ENCODE measurements at places on chromosomes 6 and 20. TPM values are rescaled to one million over a fixed set of nuclear protein-coding genes. Genes with fewer than 3 reads are reported as not detected.

- DNase-seq = no peak
Observed at GRCh38 chr6:154236646-154237301, 119.8 kb downstream of the IPCEF1 start.

Gene CCN5
- not detected for polyA plus RNA-seq

GRCh38 chr6:108988296-108988695 is 106.3 kb downstream of the SESN1 start:
- no peak for DNase-seq

GRCh38 chr20:38373231-38373867 is 27.1 kb downstream of the LBP start:
- DNase-seq = no peak

DNA sequence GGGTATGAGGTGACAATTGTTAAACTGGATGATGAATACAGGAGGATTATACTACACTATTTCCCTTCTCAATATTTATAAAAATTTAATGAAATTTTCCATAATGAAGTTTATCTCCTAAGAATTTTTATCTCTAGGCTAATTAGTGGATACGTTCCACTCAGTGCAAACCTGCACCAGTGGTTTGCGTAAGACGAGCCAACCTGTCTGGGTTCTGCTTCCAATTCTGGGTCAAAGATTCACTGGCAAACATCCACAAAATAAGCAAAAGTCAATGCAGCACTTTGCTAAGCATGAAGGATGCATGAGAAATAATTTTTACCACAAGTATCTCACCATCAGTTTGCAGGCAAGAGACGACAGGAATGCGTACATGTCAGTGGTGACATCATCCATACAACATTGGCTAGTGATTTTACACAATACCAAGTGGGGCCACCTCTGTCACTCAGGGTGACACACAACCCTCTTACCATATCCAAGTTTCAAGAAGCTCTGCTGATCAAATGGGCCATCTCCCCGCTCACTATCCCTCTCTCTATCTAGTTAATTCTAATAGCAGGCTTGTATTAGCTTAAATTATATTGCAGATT is 51.7 kb downstream of the FAM50B start:
- no peak for DNase-seq

Gene EFCAB8
- 0.06 TPM for polyA plus RNA-seq

DNA sequence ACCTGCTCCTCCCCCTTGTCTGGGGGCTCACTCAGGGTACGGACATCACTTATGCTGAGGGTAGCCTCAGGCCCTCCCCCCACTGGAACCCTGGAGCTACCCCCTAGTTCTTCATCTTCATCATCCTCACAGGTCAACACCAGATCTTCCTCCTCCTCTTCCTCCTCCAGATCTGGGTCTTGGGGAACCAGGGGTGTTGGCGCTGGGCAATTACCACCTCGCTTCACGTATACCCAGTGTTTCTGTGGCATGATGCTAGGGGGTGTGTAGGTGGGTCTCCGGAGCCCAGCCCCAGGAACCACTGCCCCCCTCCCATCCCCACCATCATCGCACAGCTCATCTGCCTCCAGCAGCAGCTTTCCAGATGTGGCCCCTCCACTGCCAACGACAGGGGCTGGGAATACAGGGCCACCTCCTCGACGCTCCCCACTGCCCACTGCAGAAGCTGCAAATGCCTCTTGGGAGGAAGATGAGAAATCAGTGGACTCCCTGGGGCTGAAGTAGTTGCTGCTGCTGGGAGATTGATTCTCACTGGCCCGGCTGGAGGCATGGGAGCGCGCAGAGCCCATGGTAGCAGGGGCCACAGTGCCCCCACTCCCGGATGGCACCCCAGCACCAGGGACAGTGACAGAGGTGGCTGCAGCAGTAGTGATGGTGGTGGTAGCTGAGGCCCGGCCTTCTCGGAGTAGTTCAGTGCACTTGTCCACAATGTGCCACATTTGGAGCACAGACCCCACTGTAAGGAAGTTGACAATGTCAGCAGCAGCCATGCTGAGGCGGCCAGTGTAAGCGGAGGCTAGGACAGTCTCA is 1.5 kb downstream of the ZBTB22 start:
- DNase-seq = no peak

DNA sequence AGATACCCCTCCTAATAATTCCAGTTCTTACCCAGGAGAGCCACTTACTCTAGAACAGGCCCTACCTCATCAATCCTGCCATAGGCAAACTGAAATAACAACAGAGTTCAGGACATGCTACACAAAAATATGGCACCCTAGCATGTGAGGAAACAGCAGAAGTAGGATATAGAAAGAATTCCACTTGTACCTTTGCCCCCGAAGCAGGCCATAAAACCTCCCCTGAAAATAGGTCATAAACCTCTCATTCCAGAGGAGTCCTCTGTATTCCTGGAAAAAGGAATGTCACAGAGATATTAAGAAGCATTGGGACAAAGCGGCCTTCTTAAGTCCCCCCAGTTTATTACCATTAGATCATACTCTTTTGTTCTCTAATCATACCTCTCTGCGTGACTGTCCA is 504.3 kb upstream of the MARCKS start:
- DNase-seq = no peak

- no peak for DNase-seq
Observed at GRCh38 chr6:146281651-146282362, 252.9 kb downstream of the GRM1 start.

GRCh38 chr6:147806697-147807096 is 298.2 kb downstream of the SAMD5 start:
- DNase-seq = no peak

DNA sequence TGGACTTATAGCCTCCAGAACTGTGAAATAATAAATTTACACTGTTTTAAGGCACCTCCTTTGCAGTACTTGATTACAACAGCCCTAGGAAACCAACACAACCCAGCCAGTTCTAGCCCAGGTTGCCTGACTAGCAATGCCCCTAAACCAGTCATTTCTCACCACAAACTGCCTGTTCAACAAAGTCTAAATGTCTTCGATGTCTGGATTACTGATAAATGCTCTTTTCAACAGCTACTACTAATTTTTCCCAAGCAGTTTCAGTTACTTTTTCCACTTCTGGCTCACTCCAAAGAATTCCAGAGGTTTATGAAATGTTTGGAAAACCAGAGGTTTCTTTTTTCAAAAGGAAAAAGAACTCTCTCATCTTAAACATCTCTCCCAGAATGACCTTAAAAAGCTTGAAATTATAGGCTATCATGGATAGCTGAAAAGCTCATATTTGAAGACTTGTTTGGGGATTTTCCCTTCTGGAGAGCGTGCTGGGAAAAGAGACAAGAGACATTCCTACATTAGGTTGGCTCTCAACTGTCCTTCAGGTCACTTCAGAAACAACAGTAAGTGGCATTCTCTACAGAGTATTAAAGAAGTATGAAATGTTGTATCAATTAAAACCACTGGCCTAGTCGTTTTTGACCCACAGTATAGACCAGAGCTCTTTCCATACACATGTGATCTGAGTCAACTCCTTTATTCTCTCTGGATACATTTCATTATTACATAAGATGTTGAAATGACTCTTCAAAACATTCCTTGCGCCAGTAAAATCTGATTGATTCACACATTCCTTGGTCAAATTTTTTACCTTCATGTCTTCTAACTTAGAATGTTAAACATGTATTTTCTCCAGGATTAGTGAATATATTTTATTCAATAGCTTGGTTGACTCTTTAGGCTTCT is 265.9 kb downstream of the COL12A1 start:
- DNase-seq = no peak

- no peak for DNase-seq
Observed at GRCh38 chr20:54227751-54228150, 19.9 kb downstream of the PFDN4 start.

Gene IMPG1
- polyA plus RNA-seq = 0.02 TPM

Gene GCNT2
- polyA plus RNA-seq = 19.3 TPM
